Activated CD4-positive, alpha-beta memory T cell treated with anti-CD3 and anti-CD28 coated beads for 36 hours (primary cell): ENCODE measurements at places on chromosomes 1 and 21.

GRCh38 chr1:37420456-37420855, 53.9 kb upstream of the ZC3H12A start:
- DNase-seq = no peak

DNA sequence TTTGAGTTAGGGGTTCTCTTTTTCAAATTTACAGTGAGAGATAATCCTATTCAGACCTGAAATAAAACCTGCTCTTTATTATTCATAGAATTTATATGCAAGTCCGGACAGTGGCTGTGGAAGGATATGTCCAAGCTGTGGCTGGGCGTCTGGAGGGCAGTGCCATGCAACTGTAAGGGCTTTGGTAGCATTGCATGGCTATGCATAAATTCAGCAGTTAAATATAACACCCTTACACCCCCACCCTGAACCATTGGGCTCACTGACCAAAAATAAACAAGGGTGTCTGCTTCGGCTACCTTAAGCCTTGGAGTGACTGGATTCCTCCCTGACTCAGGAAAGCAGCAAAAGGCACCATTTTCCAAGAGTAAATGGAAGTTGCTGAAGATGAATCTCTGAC, 5.4 kb downstream of the CHTOP start:
- DNase-seq = no peak

- no peak for DNase-seq
Observed at GRCh38 chr1:44267438-44267837, 54.2 kb downstream of the DMAP1 start.

DNA sequence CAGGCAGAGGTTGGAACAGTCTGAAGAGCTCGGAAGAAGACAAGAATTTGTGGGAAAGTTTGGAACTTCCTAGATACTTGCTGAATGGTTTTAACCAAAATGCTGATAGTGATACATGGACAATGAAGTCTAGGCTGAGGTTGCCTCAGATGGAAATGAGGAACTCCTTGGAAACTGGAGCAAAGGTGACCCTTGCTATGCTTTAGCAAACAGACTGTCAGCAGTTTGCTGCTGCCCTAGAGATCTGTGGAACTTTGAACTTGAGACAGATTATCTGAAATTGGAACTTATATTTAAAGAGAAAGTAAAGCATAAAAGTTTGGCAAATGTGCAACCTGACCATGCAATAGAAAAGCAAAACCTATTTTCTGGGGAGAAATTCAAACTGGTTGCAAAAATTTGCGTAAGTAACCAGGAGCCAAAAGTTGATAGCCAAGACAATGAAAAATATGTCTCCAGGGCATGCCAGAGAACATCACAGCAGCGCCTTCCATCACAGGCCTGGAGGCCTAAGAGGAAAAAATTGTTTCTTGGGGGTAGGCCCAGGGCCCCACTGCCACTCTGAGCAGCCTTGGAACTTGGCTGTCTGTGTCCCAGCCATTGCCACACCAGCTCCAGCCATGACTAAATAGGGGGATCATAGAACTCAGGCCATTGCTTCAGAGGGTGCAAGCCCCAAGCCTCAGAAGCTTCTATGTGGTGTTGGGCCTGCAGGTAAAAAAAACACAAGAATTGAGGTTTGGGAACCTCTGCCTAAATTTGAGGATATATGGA, 675.3 kb downstream of the LTN1 start:
- DNase-seq = no peak

- DNase-seq = no peak
Observed at GRCh38 chr1:72006092-72006491, 276.2 kb downstream of the NEGR1 start.
